ENCODE measurements at places on chromosomes 1 and 21.
A peak's percentile ranks its signal among the peaks of the same experiment; 100 is the strongest.

DNA sequence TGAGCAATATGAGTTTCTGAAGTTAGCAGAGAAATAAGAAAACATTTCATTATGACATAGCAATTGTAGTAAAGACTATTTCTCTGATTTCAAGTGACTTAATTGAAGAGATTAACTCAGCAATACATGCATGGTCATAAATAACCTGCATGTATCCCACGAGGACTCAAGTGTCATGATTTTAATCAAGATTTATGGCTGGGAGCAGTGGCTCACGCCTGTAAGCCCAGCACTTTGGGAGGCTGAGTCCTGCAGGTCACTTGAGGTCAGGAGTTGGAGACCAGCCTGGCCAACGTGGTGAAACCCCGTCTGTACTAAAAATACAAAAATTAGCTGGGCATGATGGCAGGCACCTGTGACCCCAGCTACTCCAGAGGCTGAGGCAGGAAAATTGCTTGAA lies 311.9 kb upstream of the PLD5 start:
- DNase-seq, result no peak

- DNase-seq, result no peak
These were observed 195.6 kb upstream of the ZRANB2 start for GRCh38 chr1:71276466-71276865.

GRCh38 chr1:176773038-176773437 lies 310.1 kb downstream of the PAPPA2 start:
- no peak for DNase-seq

- no peak for DNase-seq
These were observed 287.9 kb downstream of the LTN1 start for GRCh38 chr21:28704746-28705145.

- peak; percentile 58 for DNase-seq
These were observed 44.4 kb downstream of the AHDC1 start for GRCh38 chr1:27559466-27560030.

GRCh38 chr1:53415432-53415831 lies 43.8 kb upstream of the DMRTB1 start:
- DNase-seq, result no peak
